ENCODE measurements at places on chromosomes 5 and 9. TPM values are rescaled to one million over a fixed set of nuclear protein-coding genes. Genes with fewer than 3 reads are reported as not detected.

MOB3B gene
- 0.98 TPM for total RNA-seq

PCDHGA2 gene
- 1.1 TPM for total RNA-seq

DMRTA1 gene
- 1.9 TPM for total RNA-seq

DOCK2 gene
- 3.0 TPM for total RNA-seq

SPATA31E1 gene
- not detected for total RNA-seq

PNPLA7 gene
- total RNA-seq: 2.3 TPM

PKD2L2 gene
- not detected for total RNA-seq

PTCH1 gene
- 2.6 TPM for total RNA-seq

GNA14 gene
- total RNA-seq: 0.51 TPM

DHFR gene
- total RNA-seq: 46.3 TPM

NMRK1 gene
- total RNA-seq: 18.8 TPM

SLC24A2 gene
- total RNA-seq: not detected

PCDHA9 gene
- under 0.01 TPM for total RNA-seq

TAF11L2 gene
- total RNA-seq: not detected

KLHL9 gene
- 19.6 TPM for total RNA-seq

SLC45A2 gene
- total RNA-seq: not detected

SCGB3A1 gene
- total RNA-seq: 0.38 TPM

GFI1B gene
- total RNA-seq: not detected

ACOT12 gene
- total RNA-seq: not detected

TMEM215 gene
- total RNA-seq: not detected

GRIA1 gene
- not detected for total RNA-seq

ORM1 gene
- total RNA-seq: not detected

PKN3 gene
- 7.6 TPM for total RNA-seq

INSL4 gene
- not detected for total RNA-seq

MUSK gene
- total RNA-seq: not detected

SLC46A2 gene
- not detected for total RNA-seq

TEX48 gene
- not detected for total RNA-seq

ALG2 gene
- total RNA-seq: 29.3 TPM

PLCXD3 gene
- not detected for total RNA-seq

GPR151 gene
- not detected for total RNA-seq
